Lung (tissue), 17 donors: ENCODE measurements at places on chromosomes 13 and 19. TPM values are rescaled to one million over a fixed set of nuclear protein-coding genes. Genes with fewer than 3 reads are reported as not detected.

- H3K4me3 ChIP-seq: no peak overlapping the region
- no peak for DNase-seq
- no peaks in the 10 kb centered on the region for H3K36me3 ChIP-seq
These were observed 46.0 kb downstream of the RGCC start for GRCh38 chr13:41503356-41503755.

GRCh38 chr19:37914908-37915307 is 7.9 kb downstream of the SIPA1L3 start:
- peaks cover 3% of the 10 kb centered on the region for H3K4me1 ChIP-seq
- no peaks in the 10 kb centered on the region for H3K27me3 ChIP-seq
- H3K27ac ChIP-seq: no peak overlapping the region
- DNase-seq: no peak
- H3K4me3 ChIP-seq: no peak overlapping the region
- no peaks in the 10 kb centered on the region for H3K36me3 ChIP-seq

DNA sequence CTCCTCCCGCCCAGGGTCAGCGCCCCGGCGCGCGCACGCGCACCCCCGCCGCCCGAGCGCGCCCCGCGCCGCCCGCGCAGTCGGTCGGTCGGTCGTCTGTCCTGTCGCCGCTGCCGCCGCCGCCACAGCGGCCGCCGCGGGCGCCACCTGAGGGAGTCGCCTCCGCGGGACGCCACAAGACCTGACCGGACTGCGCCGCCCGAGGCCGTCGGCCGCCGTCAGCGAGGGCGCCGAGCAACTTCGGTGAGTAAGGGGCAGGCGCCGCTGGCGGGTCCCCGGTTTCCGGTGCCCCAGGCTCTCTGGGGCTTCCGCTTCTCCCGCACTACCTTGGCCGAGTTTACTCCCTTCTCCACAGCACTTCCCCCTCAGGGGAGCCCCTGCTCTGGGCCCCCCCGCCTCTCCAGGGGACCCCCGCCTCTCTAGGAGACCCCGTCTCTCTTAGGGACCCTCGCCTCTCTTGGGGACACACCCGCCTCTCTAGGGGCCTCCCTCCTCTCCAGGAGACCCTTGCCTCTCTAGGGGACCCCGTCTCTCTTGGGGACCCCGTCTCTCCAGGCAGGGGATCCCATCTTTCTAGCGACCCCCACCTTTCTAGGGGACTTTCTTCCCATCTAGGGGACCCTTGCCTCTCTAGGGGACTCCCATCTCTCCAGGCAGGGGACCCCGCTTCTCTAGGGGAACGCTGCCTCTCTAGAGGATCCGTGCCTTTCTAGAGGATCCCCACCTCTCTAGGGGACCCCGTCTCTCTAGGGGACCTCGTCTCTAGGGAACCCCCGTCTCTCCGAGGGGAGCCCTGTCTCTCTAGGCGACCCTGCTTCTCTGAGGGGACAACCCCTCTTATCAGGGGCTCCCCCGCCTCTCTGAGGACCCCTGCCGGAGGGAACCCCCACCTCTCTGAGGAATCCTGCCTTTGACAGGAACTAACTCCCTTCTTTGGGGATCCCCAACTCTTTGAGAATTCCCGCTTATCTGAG is 19.3 kb upstream of the GATAD2A start:
- no peaks in the 10 kb centered on the region for H3K27me3 ChIP-seq
- no peak for DNase-seq
- peaks cover 11% of the 10 kb centered on the region for H3K4me1 ChIP-seq
- peak overlapping the region; percentile 92 for H3K4me3 ChIP-seq
- no peaks in the 10 kb centered on the region for H3K36me3 ChIP-seq

DNA sequence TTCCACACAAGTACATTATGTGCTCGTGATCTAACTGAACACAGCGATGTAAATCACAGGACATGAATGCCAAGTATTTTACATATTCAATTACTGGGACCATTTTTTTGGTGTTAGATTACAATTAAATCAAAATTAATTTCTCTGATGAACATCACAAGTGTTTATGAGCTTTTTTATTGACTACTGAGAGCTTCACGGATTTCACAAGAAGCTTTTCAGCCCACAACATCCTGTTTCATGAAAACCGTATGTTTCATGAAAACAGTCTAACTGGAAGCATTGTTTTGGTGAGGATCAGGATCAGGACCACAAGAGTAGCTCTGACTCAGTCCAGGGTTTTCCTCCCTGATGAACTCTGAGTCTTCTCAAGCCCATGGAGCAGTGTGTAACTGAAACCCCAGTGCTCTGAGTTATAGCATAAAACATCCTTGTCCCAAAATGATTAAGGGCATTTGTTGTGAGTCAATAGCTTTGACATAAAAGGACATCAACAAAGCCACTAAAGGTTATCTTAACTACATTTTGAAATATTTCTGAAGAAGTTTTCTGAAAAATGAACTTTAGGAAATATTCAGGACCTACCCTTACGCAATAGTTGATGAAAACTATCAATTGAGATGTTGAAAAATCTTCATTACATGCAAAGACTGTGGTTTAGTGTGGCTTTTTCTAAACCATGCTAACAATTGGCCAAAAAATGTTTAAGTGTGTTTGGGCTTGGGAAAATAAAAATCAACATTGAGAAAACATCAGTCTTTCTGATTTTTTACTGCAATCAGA is 49.3 kb downstream of the UFM1 start:
- no peak overlapping the region for H3K27ac ChIP-seq

- H3K27me3 ChIP-seq: no peaks in the 10 kb centered on the region
- H3K27ac ChIP-seq: no peak overlapping the region
- DNase-seq: peak; percentile 43
- no peaks in the 10 kb centered on the region for H3K36me3 ChIP-seq
- no peak overlapping the region for H3K4me3 ChIP-seq
These were observed 336.0 kb downstream of the ATP8A2 start for GRCh38 chr13:25707726-25708125.

DNA sequence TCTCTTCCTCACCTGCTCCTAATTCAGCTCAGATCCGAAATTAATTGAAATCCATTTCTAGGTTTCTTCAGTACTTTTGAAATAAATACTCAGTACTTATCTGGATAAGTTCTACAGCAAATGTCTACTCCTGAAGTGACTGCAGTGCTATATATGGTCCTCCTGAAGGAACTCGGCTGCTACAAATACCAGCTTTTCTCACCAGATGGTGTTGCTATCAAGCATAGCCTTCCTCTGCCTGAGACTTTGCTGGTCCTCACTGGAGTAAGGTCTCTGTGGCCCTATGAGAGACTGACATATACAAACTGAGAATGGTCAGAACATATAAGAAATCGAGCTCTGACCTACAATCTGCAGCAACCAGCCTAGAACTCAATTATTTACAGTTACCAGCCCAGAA is 161.6 kb downstream of the NDFIP2 start:
- H3K4me1 ChIP-seq: peaks cover 3% of the 10 kb centered on the region
- no peaks in the 10 kb centered on the region for H3K36me3 ChIP-seq
- DNase-seq: no peak
- H3K27ac ChIP-seq: no peak overlapping the region
- no peak overlapping the region for H3K4me3 ChIP-seq

GRCh38 chr13:45590066-45590465 is 25.5 kb downstream of the ERICH6B start:
- H3K4me3 ChIP-seq: no peak overlapping the region
- no peaks in the 10 kb centered on the region for H3K4me1 ChIP-seq
- DNase-seq: no peak
- H3K36me3 ChIP-seq: no peaks in the 10 kb centered on the region

- no peaks in the 10 kb centered on the region for H3K36me3 ChIP-seq
- DNase-seq: no peak
- no peaks in the 10 kb centered on the region for H3K4me1 ChIP-seq
- no peak overlapping the region for H3K4me3 ChIP-seq
These were observed 27.3 kb downstream of the ALOX5AP start for GRCh38 chr13:30762643-30763042.

GRCh38 chr13:112990783-112991182 is 21.8 kb downstream of the MCF2L start:
- H3K27me3 ChIP-seq: no peaks in the 10 kb centered on the region
- peaks cover 9% of the 10 kb centered on the region for H3K4me1 ChIP-seq
- H3K4me3 ChIP-seq: no peak overlapping the region
- peak; percentile 38 for DNase-seq

DNA sequence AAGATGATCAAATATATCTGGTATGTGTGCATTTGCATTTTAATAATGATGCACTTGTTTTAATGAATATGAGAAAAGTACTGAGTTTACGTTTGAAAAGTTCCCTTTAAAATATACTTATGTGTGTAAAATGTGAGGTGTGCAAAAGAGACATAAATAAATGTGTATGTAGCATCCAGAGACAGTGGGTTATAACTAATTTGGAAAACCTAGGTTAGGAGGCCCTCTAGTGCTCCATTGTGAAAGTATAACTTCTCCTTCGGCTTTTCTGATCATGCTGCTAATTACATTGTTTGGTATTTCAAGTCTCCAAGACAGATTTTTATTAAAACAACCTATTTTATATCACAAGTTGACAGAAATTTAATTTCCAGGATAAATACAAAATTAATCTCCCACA is 30.1 kb downstream of the SCEL start:
- peak; percentile 53 for DNase-seq
- no peak overlapping the region for H3K4me3 ChIP-seq
- H3K36me3 ChIP-seq: no peaks in the 10 kb centered on the region
- no peaks in the 10 kb centered on the region for H3K4me1 ChIP-seq

Gene MBD3L2
- total RNA-seq: not detected

Gene PSG6
- total RNA-seq: not detected

Gene NLRP9
- total RNA-seq: not detected
